ENCODE measurements at places on chromosomes 2 and 18. TPM values are rescaled to one million over a fixed set of nuclear protein-coding genes. Genes with fewer than 3 reads are reported as not detected.
A peak's percentile ranks its signal among the peaks of the same experiment; 100 is the strongest.

The DUSP2 gene
- 8.9 TPM for polyA plus RNA-seq

The LYPD6B gene
- 30.7 TPM for polyA plus RNA-seq

The TMEM87B gene
- polyA plus RNA-seq, result 22.7 TPM

The PUS10 gene
- 8.6 TPM for polyA plus RNA-seq

The ONECUT2 gene
- polyA plus RNA-seq, result 0.14 TPM

The UGT1A3 gene
- not detected for polyA plus RNA-seq

DNA sequence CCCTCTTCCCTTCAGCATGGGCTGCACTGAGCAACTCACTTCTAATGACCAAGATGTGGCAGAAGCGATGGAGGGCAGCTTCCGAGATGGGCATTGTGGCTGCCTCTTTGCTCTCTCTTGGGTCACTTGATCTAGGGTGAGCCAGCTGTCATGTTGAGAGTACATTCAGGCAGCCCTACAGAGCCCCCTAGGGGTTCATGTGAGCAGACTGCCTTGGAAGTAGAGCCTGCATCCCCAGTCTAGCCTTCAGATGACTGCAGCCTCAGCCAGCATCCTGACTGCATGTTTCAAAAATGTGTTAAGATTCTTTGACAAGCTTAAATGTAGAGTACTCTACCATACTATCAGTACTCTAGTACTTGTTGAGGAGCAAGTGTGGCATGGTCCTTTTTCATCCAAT, 143.9 kb downstream of the NCK2 start:
- no peak for DNase-seq

GRCh38 chr2:3316456-3317276, 61.0 kb downstream of the EIPR1 start:
- no peak for DNase-seq

- DNase-seq, result no peak
Observed at GRCh38 chr2:171747371-171747770, 60.1 kb downstream of the DYNC1I2 start.

DNA sequence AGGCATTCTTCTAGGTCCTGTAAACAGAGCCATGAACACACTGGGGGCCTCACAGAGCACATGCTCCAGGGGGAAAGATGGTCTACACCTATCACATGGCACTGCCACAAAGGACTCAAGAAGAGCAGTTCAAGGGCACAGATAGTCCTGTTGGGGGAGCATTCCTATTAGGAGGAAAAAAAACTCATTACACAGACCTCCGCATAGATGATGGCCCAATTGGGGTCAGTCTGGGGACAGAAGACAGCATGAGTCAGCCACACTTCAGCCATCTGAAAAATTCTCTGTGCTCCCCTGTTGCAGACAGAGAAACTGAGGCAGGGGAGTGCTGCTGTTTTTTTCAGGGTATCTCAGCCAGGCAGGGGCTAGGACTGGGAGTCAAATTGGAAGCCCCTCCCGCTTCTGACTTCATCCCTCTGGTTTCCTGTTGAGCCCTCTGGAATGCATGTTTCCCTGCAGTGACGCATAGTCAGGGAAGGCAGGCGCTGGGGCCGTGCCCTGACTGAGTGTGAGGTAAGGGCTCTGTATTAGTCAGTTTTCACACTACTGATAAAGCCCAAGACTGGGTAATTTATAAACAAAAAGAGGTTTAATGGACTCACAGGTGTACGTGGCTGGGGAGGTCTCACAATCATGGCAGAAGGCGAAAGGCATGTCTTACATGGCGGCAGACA, 67.9 kb downstream of the RHOB start:
- DNase-seq, result no peak

GRCh38 chr18:77133835-77134496, 1.4 kb upstream of the MBP start:
- DNase-seq, result no peak

- DNase-seq, result no peak
Observed at GRCh38 chr2:82215212-82215611, 1910.7 kb upstream of the LRRTM1 start.

DNA sequence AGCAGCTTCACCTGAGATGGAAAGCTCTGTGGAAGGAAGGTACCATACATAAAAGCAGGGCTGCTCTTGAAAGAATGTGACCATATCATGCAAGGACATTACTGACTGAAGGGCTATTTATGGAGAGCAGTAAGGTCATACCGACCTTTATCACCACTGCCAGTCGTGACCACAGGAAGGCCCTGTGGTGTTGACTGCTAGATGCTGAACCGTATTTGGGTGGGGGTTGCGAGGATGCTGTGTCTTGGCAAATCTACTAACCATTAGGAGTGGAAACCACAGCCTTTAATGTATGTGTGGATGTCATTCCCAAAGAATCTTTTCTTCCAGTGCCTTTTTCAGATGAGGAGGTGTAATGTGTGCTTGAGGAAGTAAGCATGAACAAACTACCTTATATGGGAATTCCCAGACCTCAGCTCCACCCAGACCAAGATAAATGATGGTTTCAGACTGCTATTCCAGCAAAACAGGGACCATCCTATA, 60.8 kb downstream of the LIMS1 start:
- no peak for DNase-seq

DNA sequence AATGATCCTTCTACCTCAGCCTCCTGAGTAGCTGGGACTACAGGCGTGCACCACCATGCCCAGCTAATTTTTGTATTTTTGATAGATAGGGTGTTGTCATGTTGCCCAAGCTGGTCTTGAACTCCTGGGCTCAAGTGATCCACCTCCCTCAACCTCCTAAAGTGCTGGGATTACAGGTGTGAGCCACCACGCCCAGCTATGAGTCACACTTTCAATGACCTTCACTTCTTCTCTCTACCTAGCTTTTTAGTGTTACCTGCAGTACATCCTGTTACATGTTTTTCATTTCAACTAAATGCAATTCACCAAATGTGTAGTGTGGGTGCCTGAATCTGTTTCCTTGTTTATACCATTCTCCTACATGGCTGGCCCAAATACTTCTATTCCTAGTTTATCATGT, 64.0 kb downstream of the SLC39A10 start:
- no peak for DNase-seq

DNA sequence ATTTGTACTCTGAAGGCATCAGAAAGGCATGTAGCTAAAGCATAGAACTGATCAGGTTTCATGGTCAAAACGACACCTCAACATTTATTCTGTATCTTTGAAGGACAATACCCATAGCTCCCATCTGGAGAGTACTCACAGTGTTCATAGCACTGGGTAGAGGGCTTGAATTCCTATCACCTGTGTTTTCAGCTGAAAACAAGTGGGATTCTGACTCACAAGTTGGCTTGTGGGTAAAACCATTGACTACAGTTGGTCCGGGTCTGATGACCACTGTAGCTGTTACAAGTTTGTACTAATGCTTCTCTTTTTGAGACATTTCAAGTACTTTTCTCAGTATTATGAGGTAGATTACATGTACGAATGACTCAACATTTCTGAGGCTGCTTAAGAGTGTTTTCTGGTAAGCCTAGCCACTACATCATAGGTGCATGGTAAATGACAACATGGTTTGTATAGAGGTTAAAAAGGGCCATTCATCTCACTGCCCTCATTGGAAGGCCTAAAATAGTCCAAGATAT, 68.6 kb upstream of the PELI1 start:
- DNase-seq, result no peak

- peak; percentile 40 for DNase-seq
Observed at GRCh38 chr2:135742325-135742757, 686 bp downstream of the UBXN4 start.

Data from renal cortex interstitium (tissue), 15 donors.